ENCODE measurements at places on chromosomes 11 and 22.

- DNase-seq = no peak
Measured at GRCh38 chr11:2294926-2295290, 6.8 kb downstream of the C11orf21 start.

- no peak for DNase-seq
Measured at GRCh38 chr11:61158691-61159381, 2.4 kb downstream of the VPS37C start.

DNA sequence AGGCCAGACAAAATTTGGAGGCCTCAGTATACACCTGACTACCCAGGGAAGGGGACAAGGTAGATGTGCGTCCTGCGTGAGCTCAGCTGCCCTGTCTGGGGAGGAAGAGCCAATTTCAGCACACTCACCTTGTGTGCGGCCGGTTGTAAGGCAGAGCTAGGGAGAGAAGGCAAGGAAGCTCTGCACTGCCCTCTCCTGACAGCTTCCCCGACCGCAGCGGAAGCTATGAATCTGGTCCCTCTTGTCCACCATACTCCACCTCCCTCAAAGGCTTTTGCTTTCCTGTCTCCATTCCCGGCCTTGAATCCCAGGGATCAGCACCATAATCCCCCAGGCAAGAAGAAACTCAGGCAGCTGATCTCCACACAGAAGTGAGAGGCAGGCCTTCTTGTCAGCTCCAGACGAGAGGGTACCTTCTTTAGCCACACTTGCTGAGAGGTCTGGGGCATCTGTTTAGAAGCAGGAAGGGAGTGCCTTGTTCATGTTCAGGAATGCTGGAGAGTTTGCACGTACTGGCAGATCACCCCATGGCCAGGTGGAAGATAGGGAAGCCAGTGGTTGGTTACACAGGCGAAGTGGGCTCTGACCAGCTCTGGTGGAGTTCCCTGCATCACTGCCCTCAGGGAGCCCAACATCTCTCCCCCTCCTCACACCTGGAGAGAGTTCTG, 62.5 kb downstream of the FEZ1 start:
- peak; percentile 77 for DNase-seq

DNA sequence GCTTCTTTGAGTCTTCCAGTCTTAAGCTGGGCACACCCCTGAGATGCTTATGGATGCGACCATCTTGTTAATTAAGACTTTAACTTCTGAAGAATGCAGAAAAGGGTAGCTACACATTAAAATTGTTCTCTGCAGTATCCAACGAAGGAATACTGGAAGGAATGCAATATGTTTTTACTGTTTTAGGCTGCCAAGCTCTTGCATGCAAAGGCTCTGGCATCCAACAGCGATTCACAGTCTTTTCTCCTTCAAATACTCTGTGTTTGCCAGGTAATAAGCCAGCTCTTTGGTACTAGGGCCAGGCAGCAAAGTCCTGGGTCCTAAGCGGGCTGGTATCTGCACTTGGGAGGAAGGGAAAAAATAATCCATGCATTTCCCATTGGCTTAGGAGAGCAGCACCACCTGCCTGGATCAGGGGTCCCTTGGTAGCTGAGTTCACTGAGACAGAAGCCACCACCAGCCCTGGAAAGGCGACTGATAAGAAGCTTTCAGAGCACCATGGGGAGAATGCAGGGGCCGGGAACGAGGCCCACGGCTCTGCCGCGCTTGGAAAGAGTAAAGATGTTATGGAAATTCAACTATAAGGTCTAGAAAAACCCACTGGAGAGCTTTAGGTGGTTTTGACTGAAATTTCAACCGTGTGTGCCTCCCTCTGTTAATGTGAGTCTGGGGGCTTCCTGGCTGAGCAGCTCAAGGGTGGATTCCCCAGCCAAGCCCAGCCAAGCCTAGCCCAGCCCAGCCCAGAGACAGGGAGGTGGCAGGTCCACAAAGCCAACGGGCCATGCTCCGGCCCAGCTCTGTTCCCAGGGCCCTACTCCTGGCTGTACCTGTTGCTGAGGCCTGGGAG, 67.0 kb upstream of the CCND1 start:
- DNase-seq = no peak

- DNase-seq = no peak
Measured at GRCh38 chr11:2210366-2211112, 38.9 kb upstream of the TH start.

DNA sequence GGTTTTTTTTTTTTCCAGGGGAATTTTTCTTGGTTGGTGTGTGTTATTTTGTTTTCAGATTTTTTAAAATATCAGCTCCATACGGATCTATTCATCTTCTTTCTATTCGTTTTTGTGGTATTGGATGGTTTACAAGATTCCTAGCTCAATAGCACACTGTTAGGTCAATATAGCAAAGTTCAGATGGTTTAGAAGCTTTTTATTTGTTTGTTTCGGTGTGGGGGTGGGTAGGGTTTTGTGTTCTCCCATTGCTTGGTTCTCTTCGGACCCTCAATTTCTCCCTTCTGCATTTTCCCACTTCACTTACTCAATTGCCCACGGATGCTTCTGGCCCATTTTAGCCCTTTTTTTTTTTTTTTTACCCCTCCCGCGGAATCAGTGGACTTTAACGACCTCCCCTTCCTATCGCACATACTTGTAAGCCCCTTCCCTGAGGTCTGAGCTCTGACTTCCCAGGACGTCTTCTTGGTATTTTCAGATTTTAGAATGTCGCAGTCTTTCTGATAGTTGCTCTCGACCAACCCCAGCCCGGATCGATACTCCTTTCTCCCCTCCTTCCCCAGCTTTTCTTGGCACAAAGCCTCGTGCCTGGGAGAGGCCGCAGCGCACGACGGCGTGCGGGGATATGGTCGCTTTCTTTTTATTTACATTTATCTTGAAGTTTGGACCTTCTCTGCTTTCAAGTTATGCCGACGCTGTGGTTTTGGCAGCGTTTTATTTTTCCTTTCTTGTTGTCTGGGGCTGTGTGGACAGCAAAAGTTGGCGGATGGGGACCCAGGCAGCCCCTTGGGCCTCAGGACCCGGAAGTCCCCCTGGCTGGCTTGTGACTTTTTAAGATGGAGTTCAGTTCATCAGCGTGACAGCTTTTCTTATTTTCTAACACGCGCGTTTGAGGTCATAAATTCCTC, 4.4 kb upstream of the SPDYC start:
- no peak for DNase-seq

- DNase-seq = no peak
Measured at GRCh38 chr11:117166491-117166890, 12.1 kb upstream of the SIDT2 start.

DNA sequence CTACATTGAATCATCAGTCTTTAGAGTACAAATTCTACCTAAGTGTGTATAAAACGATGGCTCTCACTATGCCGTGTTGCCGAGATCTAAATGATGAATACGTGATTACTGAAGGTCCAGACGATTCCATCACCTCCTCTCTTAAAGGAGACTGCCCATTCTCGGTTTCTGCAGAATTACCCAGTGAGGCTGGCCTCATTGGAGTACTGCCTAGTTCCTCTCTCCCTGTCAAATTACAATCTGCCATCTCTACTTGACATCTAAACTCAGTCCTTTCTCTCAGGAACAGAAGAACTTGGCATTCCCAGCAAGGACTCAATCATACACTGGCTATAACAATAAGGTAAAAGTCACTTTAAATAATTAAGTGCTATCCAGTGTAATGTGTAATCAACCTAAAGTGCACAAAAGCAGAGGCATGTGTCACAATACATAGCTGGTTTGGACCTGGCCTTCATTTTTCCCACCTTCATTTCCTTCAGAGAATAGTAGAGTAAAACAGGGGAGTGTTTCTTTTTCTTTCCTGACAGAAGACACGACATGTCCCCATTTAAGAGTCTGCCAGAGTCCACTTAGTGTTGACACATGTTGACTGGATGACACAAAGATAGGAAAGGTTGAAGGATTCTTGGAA, 634.1 kb downstream of the LRRC4C start:
- DNase-seq = no peak

DNA sequence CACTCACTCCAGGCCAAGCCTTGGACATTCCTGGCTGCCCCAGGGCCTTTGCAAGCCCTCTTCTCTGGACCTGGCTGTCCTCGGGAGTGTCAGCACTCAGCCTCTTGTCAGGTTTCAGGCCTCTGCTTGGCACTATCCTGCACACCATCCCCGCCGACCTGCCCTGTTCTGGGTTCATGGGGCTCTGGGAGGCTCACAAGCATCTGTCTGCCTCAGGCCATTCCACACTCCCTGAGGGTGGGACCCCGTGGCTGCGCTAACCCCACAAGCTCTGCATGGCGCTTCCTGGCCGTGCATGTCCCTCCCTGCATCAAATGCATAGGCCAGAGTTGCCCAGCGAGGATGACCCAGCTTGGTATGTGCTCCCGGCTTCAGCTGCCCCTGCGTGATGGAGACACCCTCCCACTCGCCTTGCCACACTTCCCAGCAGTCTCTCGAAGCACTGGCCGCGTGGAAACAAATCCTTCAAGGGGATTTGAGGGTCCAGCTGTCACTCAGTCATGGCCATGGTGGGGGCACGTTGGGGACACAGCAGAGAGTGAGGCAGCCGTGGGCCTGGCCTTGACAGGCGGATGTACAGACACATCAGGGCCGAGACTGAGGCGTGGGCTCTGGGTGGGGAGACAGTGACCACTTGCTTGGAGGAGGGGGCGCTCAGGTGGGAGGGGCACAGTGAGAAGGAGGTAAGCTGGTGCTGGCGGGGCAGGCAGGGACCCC, 87.3 kb downstream of the KCNQ1 start:
- no peak for DNase-seq

DNA sequence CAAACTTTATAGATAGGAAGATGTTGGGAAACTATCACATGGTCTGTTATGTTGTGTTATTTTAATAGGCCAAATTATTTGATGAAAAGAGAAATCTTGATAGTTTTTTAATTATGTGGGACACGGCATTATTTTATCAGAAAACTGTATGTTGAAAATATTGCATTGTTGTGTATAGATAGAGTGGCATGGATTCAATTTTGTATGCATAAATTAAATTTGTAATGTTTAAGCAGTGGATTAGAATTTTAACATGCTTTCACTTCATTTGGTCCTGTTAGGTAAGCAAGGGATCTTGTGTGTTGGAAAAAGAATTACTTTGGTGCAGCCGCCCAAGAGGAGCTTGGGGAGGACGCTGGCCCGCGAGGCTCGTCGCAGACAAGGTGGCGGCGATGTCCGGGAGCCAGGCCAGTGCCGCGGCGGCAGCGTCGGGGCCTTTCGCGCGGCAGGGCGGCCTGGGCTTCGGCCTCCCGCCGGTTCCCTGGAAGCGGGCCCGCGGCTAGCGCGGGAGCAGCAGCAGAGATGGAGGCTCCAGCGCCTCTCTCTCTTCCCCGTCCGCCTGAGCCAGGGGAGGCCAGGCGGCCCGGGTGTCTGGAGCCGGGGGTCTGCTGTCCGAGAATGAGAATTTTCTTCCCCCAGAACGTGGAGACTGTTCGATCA, 82.7 kb downstream of the GGT1 start:
- DNase-seq = peak; percentile 45

DNA sequence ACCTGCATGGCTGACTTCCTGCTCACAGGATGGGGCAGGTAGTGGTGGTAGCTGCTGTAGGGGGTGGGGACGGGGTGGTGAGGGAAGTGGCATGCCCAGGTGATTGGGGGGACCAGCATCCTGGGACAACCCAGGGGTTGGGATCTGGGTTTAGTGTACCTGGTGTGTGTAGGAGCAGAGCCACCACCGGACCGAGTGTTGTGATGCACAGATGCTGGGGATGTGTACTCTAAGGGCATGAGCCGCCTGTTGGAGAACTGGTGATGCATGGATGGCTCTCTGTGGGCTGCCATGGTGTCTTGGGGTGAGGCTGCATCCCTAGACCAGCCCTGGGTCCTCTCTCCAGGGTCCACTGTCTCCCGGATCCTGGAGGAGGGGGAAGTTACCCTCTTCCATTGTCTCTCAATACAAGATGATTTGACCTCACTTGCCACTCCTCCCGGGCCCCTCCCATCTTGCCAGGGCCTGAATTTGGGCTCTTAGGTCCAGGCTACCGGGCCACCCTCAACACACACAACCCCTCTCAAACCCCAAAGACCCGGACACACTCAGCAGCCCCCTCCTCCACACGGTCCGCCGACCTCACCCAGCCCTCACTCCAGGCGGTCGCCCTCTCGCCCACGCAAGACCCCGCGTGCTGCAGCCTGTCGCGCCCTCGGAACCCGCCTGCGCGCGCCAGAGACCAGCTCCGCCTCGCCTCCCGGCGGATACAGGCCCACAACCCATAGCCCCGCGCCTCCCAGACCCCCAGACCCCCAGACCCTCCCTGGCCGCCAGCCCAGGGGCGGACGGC, 619 bp downstream of the LRRC75B start:
- peak; percentile 42 for DNase-seq

DNA sequence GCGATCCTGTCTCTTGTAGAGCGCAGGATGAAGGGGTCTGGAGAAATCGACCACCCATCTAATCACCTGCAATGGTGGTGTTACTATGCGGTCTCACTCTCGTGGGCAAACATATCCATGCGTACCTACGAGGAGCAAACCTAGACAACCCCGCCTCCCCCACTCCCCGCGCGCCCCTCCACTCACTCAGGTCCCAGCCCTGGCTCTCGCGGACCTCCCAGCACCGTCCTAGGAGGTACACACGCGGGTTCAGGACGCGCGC, 887 bp downstream of the TRPC6 start:
- no peak for DNase-seq

DNA sequence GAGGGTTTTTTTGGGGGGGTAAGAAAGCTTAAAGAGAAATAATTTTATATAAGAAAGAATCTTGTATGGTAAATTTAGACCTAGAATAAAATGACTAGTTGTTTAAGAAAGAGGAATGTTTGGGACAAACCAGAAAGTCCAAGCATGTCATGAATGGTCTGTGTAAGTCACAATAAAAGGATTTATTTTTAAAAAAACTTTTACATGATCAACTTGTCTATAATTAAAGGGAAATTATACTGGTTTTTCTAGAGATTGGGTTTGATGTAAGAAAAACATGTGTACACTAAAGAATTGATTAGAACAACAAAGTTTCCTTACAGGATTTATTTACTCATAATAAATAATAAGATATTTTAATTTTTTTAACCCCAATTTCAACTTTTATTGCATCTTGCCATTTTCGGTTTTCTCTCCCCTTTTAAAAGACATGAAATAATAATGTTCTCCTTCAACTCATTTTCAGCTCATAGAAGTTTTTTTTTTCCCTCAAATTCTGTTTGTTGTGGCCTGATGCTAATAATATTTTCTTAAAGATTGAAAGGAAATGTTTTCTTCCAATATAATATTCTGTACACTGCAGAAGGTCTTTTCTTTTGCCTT, 35.4 kb upstream of the INCENP start:
- DNase-seq = peak; percentile 25

DNA sequence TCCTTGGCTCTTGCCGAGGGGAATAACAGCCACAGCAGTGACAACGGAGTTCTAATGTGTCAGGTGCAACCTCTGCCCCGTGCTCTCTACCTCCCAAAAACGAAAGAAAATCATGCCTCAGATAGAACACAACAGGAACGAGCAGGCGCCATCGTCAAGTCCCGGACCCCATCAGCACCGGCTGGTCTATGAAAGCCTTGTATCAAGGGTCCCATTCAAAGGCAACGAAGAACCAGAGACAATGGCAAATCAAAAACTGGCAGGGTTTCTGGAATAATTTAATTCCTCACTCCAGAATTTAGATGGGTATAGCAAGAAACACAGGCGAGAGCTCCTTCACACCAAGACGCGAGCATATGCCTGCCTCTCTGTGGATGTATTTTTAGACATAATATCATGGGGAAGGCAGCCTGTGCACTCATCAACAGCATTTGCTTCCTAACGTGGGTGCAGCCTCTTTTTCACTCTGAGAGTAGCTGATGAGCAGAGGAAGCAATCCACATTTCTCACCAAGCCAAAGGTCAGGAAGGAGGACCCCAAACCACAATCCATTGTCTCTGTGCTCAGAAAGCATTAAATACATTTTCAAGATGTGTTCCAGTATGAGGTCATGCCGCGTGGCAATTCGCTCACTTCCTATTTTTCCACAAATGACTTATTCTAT, 193.4 kb upstream of the BLID start:
- no peak for DNase-seq

All from neural progenitor cell (in vitro differentiated cells).